ENCODE measurements at places on chromosomes 7 and 10. TPM values are rescaled to one million over a fixed set of nuclear protein-coding genes. Genes with fewer than 3 reads are reported as not detected.

Gene TNRC18
- 48.8 TPM for total RNA-seq

Gene CUZD1
- 2.0 TPM for total RNA-seq

Gene PRSS37
- total RNA-seq, result not detected

Gene CRYGN
- total RNA-seq, result not detected

Gene PRSS1
- not detected for total RNA-seq

Gene MEST
- total RNA-seq, result 1.8 TPM

Gene WNT8B
- 0.38 TPM for total RNA-seq

Gene TLX1
- total RNA-seq, result not detected

Gene HGF
- total RNA-seq, result not detected

Gene SAMD9
- 38.3 TPM for total RNA-seq

Gene MYO3A
- total RNA-seq, result not detected

Gene SYT15B
- total RNA-seq, result 0.19 TPM

Gene CC2D2B
- total RNA-seq, result not detected

Gene MSMB
- total RNA-seq, result not detected

Gene ASZ1
- total RNA-seq, result not detected

Gene TMEM213
- total RNA-seq, result 0.28 TPM

Gene GHRHR
- not detected for total RNA-seq

Gene STEAP1B
- total RNA-seq, result 1.1 TPM

Gene SKIDA1
- 0.20 TPM for total RNA-seq

Gene SOSTDC1
- not detected for total RNA-seq

Gene PNPLA8
- 19.7 TPM for total RNA-seq

Gene SLC26A3
- total RNA-seq, result not detected

Gene STOX1
- 0.86 TPM for total RNA-seq

Gene NXPH1
- not detected for total RNA-seq

Gene PTPRE
- total RNA-seq, result 30.4 TPM

Gene HTRA1
- not detected for total RNA-seq

Gene GPR26
- not detected for total RNA-seq

Gene DCLRE1C
- 45.7 TPM for total RNA-seq
